ENCODE measurements at places on chromosomes 12 and 14. TPM values are rescaled to one million over a fixed set of nuclear protein-coding genes. Genes with fewer than 3 reads are reported as not detected.

Gene LPAR5
- not detected for polyA plus RNA-seq

Gene PPP4R4
- polyA plus RNA-seq: 0.39 TPM

Gene ACAD10
- 15.4 TPM for polyA plus RNA-seq

Gene PRPH
- not detected for polyA plus RNA-seq

Gene MYO1A
- 0.02 TPM for polyA plus RNA-seq

Gene SLC2A13
- 2.8 TPM for polyA plus RNA-seq

Gene KIF26A
- polyA plus RNA-seq: 0.06 TPM

Gene SLC7A8
- 2.8 TPM for polyA plus RNA-seq

Gene SCNN1A
- 0.36 TPM for polyA plus RNA-seq

Gene GLT1D1
- not detected for polyA plus RNA-seq

Gene PLXNC1
- 3.4 TPM for polyA plus RNA-seq

Gene PMEL
- polyA plus RNA-seq: 1.8 TPM

Gene LMO3
- not detected for polyA plus RNA-seq

Gene TMTC1
- 21.8 TPM for polyA plus RNA-seq

Gene CATSPERB
- polyA plus RNA-seq: not detected

Gene VTI1B
- polyA plus RNA-seq: 66.2 TPM

Gene DUSP16
- 7.9 TPM for polyA plus RNA-seq

Gene TBX5
- polyA plus RNA-seq: 30.8 TPM

Gene DLGAP5
- polyA plus RNA-seq: 18.3 TPM

Gene FBXL14
- polyA plus RNA-seq: 4.9 TPM

Gene PUS7L
- 6.9 TPM for polyA plus RNA-seq

Gene PARP11
- polyA plus RNA-seq: 7.0 TPM

Gene LALBA
- polyA plus RNA-seq: not detected

Gene DEGS2
- polyA plus RNA-seq: not detected

Gene TMEM132C
- polyA plus RNA-seq: not detected

Gene CD163L1
- 1.0 TPM for polyA plus RNA-seq

Gene WNT5B
- 38.7 TPM for polyA plus RNA-seq

Gene PPHLN1
- 60.6 TPM for polyA plus RNA-seq

Gene GALNT16
- 1.7 TPM for polyA plus RNA-seq

Gene AREL1
- polyA plus RNA-seq: 38.8 TPM

Gene TRHDE
- polyA plus RNA-seq: 17.1 TPM

Gene OR10G3
- polyA plus RNA-seq: not detected

Gene CCDC38
- not detected for polyA plus RNA-seq

Gene C14orf93
- polyA plus RNA-seq: 14.7 TPM

Gene CKB
- polyA plus RNA-seq: 74.7 TPM

Gene VRTN
- polyA plus RNA-seq: not detected

Gene CAPRIN2
- 7.8 TPM for polyA plus RNA-seq

Gene MYF5
- not detected for polyA plus RNA-seq

Gene LARP4
- polyA plus RNA-seq: 10.1 TPM

Gene NRIP2
- polyA plus RNA-seq: not detected

Gene SNW1
- 34.8 TPM for polyA plus RNA-seq

Gene PMCH
- not detected for polyA plus RNA-seq

Gene ADGRD1
- 40.1 TPM for polyA plus RNA-seq

Gene LBHD2
- polyA plus RNA-seq: not detected

Gene SCARB1
- 12.6 TPM for polyA plus RNA-seq

Gene DYNLL1
- polyA plus RNA-seq: 610 TPM

Gene CFAP54
- polyA plus RNA-seq: 0.38 TPM

Gene TMEM253
- 0.75 TPM for polyA plus RNA-seq

Gene MORN3
- polyA plus RNA-seq: 0.39 TPM

Gene NOXRED1
- 0.16 TPM for polyA plus RNA-seq

Gene SSPN
- polyA plus RNA-seq: 29.8 TPM

Gene UNC119B
- 32.0 TPM for polyA plus RNA-seq

Gene ZDHHC17
- polyA plus RNA-seq: 51.1 TPM

Data from BJ (cell line).